ENCODE measurements at places on chromosomes 4 and X.

GRCh38 chrX:2445662-2446623 is 54.8 kb downstream of the DHRSX start:
- no peak for DNase-seq

DNA sequence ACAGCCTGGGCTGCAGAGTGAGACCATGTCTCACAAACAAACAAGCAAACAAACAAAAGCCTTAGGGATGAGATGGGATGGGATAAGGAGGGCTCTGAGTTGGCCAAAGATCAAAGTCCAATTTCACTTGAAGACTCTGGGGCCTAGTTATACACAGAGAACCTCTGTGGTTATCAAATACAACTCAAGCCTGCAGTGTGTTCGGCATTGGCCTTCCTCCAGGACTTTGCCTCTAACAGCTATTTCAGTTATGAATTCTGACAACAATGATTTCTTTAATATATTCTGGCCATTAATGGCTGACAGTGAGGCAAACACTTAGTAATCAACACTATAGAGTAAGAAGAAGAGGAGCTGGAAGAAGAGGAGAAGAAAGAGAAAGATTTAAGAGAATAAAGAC is 171.1 kb downstream of the PDGFRA start:
- no peak for DNase-seq

- no peak for DNase-seq
These were observed 3.5 kb upstream of the SLIT2 start for GRCh38 chr4:20248155-20248558.

DNA sequence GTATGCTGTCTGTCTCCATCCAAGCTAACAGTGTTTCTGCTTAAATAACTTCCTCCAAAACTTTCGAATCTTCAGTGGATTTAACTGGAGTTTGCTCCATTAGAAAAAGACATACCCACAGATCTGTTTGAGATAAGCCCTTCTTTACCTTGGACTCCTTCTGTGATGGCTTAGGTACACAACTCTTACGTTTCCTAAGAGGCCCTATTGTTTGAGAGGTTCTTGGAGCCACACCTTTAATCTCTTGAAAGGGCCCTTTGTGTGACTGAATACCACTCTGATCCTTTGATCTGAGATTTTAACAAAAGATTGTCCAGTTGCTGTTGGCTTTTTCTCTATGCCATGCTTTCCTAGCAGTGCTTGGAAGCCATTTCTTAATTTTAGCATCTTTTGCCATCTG is 92.5 kb downstream of the AKAP4 start:
- no peak for DNase-seq

Data from iPS DF 6.9 (cell line).